ENCODE measurements at places on chromosomes 11 and 22.

DNA sequence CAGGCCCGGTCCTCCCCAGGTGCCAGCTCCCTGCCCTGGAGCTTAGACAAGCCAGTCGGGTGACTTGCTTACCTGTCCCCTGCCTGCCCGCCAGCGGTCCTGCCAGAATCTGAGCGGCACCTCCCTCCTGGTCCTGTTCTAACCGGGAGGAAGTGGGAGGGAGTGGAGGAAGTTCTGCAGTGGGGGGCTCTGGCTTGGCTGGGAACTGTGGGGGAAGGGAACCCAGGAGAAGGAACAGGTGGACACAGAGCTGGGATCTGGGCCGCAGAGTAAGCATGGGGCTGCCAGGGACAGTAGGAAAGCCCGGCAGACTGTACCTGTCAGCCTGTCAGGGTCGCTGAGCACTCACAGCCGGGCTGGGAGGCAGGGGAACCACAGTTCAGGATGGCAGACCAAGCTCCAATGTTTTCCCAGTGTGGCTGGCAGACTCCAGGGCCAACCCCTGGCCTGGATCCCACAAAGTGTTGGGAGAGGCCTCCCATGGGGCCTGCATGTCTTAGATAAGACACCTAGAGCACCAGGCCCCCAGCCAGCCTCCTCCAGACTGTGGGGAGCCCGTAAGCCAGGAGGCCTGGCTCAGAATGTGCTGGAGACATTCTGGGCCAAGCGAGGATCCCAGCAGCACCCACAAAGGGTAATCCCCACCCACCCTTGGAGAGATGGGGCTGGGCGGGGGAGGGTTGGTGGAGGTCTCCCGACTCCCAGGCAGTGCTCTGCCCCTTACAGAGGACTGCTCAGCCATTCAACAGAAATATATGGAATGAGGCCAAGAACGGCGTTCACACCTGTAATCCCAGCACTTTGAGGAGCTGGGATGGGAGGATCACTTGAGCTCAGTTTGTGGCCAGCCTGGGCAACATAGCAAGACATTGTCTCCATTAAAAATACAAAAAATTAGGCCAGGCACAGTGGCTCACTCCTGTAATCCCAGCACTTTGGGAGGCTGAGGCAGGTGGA lies 2.3 kb downstream of the CYB5R3 start:
- DNase-seq: no peak

DNA sequence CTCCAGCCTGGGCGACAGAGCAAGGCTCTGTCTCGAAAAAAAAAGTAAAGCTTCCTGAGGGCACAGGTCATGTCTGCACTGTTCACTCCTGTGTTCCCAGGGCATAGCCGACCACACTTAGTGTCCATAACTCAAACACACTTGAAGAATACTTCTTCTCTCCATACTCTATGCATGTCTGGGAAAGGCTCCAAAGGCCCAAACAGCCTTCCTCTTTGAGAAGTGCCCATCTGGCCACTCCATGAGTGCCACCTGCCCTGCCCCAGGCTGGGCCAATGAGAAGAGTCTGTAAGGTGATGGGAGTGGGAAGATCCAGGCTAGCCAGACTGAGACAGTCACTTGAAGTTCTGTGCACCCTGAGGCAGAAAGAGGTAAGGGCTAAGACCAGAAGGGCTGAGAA lies 24.7 kb downstream of the DGCR2 start:
- DNase-seq: no peak

DNA sequence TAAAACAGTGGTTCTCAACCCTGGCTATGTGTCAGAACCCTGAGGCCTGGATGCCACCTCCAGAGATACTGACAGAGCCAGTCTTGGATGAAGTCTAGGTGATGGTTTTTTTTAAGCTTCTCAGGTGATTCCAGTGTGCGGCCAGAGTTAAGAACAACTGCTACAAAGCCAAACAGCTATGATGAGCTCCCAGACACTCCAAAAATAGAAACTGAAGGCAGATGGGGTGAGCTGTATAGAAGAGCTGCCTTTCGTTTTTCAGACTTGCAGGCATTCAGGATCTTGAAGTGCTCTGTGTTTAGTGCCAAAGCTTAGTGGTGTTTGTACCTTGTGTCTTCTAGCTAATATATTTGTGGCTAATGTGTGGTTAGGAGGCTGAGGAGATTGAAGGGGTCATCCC lies 14.2 kb downstream of the SCUBE2 start:
- no peak for DNase-seq

- DNase-seq: no peak
Measured at GRCh38 chr11:93100211-93100610, 97.6 kb downstream of the SLC36A4 start.

DNA sequence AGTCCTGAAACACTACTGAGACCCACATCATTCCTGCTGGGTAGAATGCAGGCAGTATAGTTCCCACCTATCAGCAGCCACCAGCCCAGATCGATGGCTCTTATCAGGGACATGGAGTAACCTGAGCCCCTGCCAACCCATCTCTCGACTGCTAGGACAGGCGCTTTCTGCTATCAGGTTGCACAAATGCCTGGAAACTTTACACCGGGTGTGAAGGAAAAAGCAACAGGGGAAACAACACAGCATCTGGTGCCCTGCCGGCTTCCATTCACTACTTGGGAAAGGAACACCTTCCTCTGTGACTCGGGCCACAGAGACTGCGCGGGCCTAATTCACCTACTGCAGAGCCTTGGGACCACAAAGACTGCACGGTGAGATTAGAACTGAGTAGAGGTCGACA lies 18.5 kb downstream of the RBFOX2 start:
- peak; percentile 67 for DNase-seq

GRCh38 chr11:122362381-122362780 lies 246.4 kb upstream of the BLID start:
- DNase-seq: no peak

GRCh38 chr11:116777056-116777455 lies 4.3 kb upstream of the BUD13 start:
- no peak for DNase-seq

DNA sequence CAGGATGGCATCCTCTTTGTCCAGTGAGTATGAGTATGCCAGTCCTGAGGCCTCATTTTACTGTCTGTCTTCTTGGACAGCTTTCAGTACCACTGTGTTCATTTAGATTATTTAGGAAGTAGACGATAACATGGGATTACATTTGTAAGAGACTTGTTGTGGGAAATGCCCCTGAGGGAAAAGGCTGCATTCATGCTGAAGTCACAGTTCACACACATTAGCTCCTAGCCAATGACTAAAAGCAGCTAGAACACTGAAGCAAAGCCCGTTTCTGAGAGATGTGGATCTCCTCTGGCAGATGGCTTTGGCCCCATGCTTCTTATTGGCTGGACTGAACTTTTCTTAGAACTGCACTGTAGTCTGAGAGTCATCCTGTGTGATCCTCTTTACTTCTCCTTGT lies 242.4 kb downstream of the FAM76B start:
- no peak for DNase-seq

DNA sequence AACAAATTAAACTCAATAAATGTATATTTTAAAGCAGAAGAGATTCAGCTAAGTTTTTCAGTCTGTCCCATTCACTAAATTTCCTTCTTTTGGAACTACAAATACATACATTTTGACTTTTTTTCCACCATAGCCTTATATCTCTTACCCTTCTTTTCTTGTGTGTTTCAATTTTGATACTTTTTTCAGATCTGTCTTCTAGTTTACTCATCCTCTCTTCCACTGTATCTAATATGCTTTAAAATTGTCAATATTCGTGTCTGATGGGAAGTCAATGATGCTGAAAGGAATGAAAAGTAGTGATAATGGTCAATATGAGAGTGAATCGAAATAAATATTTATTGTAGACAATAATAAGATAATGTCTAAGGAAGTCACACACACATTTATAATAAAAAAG lies 332.3 kb upstream of the KIRREL3 start:
- no peak for DNase-seq

- DNase-seq: no peak
Measured at GRCh38 chr22:17672417-17672991, 33.9 kb downstream of the BCL2L13 start.

DNA sequence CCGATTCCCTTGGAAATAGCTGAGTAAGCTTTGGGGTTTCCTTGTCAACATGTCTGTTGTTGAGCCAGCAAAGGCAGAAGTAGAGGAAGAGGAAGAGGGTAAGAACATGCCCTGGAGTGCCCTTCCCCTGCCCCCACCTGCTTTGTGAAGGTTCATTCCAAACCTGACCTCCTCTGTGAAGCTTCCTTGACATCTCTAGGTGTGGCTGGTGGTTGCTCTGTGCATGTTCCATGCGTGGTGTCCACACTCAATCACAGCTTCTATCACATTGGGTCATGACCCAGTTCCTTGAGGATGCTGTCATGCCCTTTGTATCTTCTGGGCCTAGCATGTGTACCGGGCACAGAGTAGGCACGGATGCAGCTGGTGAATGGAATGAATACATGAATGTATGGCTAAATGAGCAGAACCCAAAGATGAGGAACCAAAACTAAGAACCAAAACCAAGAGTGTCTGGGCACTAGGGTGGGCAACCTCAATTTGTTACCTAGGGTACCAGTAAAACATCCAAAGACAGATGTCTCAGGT lies 23.7 kb upstream of the FXYD6 start:
- no peak for DNase-seq

- no peak for DNase-seq
Measured at GRCh38 chr11:104781037-104781436, 117.2 kb downstream of the CASP12 start.

- DNase-seq: no peak
Measured at GRCh38 chr11:79950172-79950571, 509.3 kb upstream of the TENM4 start.

- no peak for DNase-seq
Measured at GRCh38 chr22:42769574-42770447, 49.1 kb upstream of the A4GALT start.

- peak; percentile 56 for DNase-seq
Measured at GRCh38 chr11:72781313-72782080, 12.3 kb downstream of the STARD10 start.

DNA sequence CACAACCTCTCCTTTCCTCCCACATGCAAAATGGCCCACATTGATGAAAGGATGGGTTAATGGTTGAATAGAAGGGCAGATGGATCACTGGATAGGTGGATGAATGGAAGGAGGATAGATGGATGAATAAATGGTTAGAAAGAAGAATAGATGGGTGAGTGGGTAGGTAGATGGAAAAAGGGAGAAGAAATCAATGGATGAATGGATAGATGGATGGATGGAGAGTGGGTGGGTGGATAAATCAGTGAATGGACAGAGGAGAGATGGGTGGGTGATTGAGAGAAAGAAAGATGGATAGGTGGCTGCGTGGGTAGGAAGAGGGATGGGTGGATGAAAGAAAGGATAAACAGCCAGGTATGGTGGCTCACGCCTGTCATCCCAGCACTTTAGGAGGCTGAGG lies 1.2 kb downstream of the SEC14L3 start:
- DNase-seq: no peak

- no peak for DNase-seq
Measured at GRCh38 chr11:66239998-66240780, 28.2 kb upstream of the RAB1B start.

DNA sequence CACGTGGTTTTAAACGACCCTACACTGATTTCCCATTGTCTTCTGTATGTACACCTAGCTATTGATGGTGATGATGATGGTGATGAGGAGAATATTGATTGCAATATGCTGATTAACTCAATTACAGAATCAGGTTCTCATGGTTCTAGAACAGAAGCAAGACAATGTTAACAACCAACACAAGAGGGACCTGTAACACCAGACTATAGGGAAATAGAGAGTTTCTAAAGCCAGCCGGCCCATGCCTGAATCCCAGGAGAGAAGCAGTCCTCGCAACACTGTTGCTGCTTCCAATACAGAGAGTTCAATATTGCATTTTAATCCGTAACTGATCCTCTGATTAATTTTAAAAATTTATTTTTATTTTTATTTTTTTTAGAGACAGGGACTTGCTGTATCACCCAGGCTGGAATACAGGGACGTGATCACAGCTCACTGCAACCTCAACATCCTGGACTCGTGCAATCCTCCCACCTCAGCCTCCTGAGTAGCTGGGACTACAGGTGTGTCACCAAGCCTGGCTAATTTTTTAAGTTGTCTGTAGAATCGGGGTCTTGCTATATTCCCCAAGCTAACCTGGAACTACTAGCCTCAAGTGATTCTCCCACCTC lies 22.2 kb upstream of the UBASH3B start:
- DNase-seq: peak; percentile 41

Measured in H9 (cell line).